NCI-H1436 treated with DMSO at 0.1 percent for 48 hours (cell line): ENCODE measurements at places on chromosomes 3 and 15.

- no peak for DNase-seq
Measured at GRCh38 chr15:101118615-101119014, 133.2 kb downstream of the CHSY1 start.

- DNase-seq, result no peak
Measured at GRCh38 chr3:122942937-122943827, 84.4 kb downstream of the SEMA5B start.

GRCh38 chr3:42736081-42736480 lies 33.5 kb upstream of the HHATL start:
- DNase-seq, result no peak

DNA sequence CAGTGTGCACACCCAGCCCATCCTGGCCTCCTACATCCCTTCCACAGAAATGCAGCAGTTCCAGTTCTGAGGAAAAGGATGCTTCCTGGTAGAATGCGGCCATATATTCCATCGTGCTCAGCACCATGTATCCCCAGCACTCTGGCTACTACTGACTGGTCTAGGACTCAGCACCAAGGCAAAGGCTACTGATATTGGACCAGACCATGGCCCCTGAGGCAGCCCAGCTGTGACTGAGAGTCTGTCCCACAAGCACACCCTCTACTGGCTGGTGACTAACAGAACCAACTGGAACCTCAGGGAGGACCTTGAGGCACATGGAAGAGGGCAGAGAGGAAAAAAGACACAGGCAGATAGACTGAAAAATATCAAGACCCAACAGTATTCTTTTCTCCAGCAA lies 30.0 kb downstream of the TARS3 start:
- DNase-seq, result no peak

GRCh38 chr15:68644083-68644904 lies 65.5 kb downstream of the CORO2B start:
- DNase-seq, result no peak

- no peak for DNase-seq
Measured at GRCh38 chr3:150329408-150329807, 78.7 kb upstream of the TSC22D2 start.
